Stimulated activated CD4-positive, alpha-beta T cell treated with anti-CD3 and anti-CD28 coated beads, Interleukin-2, amount 100 ng/mL, for 48 hours (primary cell): ENCODE measurements at places on chromosomes 1 and 21.

GRCh38 chr1:243842978-243843511 is 7.0 kb downstream of the AKT3 start:
- DNase-seq: no peak

DNA sequence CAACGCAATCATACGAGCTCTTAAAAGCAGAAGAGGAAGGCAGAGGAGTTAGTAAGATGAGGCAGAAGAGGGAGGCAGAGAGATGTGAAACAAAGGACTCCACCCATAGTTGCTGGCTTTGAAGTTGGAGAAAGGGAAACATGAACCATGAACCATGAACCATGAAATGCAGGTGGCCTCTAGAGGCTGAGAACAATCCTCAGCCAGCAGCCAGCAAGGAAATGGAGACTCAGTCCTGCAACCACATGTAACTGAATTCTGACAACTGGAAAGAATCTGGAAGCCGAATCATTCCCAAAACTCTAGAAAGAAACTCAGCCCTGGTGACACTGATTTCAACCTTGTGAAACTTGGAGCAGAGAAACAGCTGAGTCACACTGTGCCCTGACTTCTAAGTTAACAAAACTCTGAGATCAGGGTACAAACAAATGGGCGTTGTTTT is 10.1 kb downstream of the DIPK1A start:
- no peak for DNase-seq

DNA sequence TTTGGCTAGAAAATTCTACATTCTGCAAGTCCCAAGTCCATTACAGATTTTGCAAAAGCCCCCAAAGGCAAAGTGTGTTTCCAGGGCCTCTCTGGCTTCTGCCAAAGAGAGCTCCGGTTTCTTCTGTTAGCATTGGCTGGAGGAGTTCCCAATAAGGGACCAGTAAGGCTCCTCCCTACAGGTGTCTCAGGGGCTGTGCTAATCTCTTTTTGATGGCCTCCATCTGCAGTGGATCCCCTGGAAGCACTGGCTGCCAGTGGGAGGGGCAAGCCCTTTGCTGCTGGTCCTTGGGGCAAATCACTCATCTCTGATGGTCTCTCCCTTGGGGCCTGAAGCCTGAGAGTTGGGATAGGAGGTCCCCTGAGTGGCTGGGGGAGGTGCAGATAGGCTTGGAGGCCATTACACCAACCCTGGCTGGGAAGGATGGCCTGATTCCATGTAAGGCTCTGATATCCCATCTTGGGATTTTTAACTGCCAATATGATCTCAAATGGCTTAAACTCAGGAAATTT is 89.1 kb upstream of the USP24 start:
- no peak for DNase-seq

- DNase-seq: no peak
These were observed 10.6 kb downstream of the SLC35D1 start for GRCh38 chr1:67043366-67043765.

DNA sequence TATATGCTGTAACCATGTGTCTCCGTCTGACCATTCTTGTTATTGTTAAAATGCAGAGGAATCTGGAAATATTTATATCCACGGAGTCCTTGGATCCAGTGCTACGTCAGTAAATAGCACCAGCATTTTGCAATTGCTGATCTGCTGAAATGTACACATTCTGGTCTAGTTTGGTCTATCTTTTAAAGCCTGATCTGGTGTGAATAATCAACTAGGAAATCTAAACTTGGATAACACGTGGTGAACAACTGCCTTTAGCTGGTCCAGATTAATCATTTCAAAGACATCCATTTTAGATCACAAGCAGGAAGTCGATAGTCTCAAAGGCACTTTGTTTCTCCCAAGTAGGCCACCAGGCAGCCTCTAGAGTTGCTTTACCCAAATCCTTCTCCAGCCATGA is 32.6 kb downstream of the PDPN start:
- no peak for DNase-seq

DNA sequence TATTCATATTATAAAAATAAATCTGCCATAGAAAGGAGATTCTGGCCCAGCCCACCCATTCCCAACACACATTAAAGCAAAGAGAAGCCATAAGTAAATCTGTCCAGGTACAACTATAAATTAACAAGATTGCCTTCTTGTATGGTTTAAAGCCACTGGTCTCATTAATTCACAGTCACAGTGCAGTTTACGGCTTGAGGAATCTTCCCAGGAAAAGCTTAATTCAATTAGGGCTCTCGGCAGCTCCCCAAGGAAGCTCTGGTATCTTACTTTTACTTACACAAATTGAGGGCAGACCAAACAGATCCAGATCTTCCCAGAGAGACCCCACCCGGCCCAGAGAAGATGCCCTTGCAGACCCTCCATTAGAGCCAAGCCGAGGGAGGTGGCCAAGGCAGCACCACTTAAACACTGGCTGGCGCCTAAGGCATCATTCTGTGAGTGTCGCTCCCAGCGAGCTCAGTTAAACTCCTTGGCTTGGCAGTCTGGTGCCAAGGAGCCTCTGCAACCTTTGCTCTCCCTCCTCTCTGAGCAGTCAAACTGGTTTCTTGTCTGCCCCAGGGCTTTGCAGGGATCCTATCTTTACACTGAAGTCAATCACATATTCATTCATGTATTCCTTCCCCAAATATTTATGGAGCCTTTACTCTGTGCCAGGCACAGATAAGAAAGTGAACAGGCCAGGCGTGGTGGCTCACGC is 10.7 kb downstream of the SLC9A1 start:
- no peak for DNase-seq

DNA sequence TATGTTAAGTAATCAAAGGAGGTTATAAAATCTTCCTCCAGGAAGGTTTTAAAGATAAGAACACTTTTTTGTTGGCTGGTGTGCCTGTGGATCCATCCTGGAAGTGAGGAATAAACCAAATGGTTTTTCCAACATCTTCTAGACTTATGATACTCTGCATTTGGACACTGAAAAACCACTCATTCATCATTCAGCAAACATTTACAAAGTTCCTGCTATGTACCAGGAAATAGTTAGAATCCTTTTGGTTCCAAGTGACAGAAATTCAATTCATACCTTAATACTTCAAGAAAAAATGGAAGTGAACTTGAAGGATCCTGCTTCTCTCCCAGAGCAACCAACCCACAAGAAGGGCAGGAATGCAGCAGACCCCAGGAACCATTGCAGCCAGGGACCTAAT is 39.6 kb upstream of the PIGC start:
- no peak for DNase-seq
